Activated naive CD8-positive, alpha-beta T cell treated with anti-CD3 and anti-CD28 coated beads for 36 hours (primary cell): ENCODE measurements at places on chromosomes 16 and 17. TPM values are rescaled to one million over a fixed set of nuclear protein-coding genes. Genes with fewer than 3 reads are reported as not detected.
A peak's percentile ranks its signal among the peaks of the same experiment; 100 is the strongest.

GRCh38 chr17:7183433-7184090 lies 4.4 kb upstream of the ASGR1 start:
- H3K36me3 ChIP-seq: no peaks in the 10 kb centered on the region
- DNase-seq: no peak
- no peaks in the 10 kb centered on the region for H3K27me3 ChIP-seq
- H3K27ac ChIP-seq: no peak overlapping the region
- H3K4me3 ChIP-seq: no peak overlapping the region
- no peaks in the 10 kb centered on the region for H3K4me1 ChIP-seq

PVALEF gene
- total RNA-seq: not detected

- H3K4me1 ChIP-seq: peaks cover 54% of the 10 kb centered on the region
- H3K36me3 ChIP-seq: peaks cover 49% of the 10 kb centered on the region
- H3K27ac ChIP-seq: peak overlapping the region; percentile 55
- peak; percentile 44 for DNase-seq
- peak overlapping the region; percentile 90 for H3K4me3 ChIP-seq
Measured at GRCh38 chr17:78124081-78124835, 4.3 kb downstream of the TMC6 start.

GRCh38 chr17:8384801-8385378 lies 1.9 kb upstream of the RPL26 start:
- DNase-seq: no peak
- H3K4me1 ChIP-seq: peaks cover 36% of the 10 kb centered on the region
- H3K27ac ChIP-seq: no peak overlapping the region

SMG6 gene
- 48.7 TPM for total RNA-seq

- no peaks in the 10 kb centered on the region for H3K27me3 ChIP-seq
- H3K4me3 ChIP-seq: peak overlapping the region; percentile 99
- H3K27ac ChIP-seq: peak overlapping the region; percentile 97
- H3K36me3 ChIP-seq: peaks cover 28% of the 10 kb centered on the region
- peaks cover 36% of the 10 kb centered on the region for H3K4me1 ChIP-seq
- DNase-seq: peak; percentile 50
Measured at GRCh38 chr16:72094266-72094610, 591 bp downstream of the DHX38 start.

ZNF287 gene
- total RNA-seq: 9.8 TPM

GRCh38 chr16:50505714-50506542 lies 42.3 kb upstream of the NKD1 start:
- H3K4me3 ChIP-seq: no peak overlapping the region
- no peak overlapping the region for H3K27ac ChIP-seq

GRCh38 chr17:2874189-2874686 lies 78.0 kb downstream of the RAP1GAP2 start:
- no peak overlapping the region for H3K4me3 ChIP-seq
- DNase-seq: no peak
- no peak overlapping the region for H3K27ac ChIP-seq
- H3K27me3 ChIP-seq: no peaks in the 10 kb centered on the region
- H3K4me1 ChIP-seq: no peaks in the 10 kb centered on the region

GRCh38 chr16:81987121-81987520 lies 24.1 kb downstream of the SDR42E1 start:
- H3K27ac ChIP-seq: no peak overlapping the region
- no peaks in the 10 kb centered on the region for H3K36me3 ChIP-seq
- H3K27me3 ChIP-seq: no peaks in the 10 kb centered on the region
- DNase-seq: no peak
- H3K4me3 ChIP-seq: no peak overlapping the region

DNA sequence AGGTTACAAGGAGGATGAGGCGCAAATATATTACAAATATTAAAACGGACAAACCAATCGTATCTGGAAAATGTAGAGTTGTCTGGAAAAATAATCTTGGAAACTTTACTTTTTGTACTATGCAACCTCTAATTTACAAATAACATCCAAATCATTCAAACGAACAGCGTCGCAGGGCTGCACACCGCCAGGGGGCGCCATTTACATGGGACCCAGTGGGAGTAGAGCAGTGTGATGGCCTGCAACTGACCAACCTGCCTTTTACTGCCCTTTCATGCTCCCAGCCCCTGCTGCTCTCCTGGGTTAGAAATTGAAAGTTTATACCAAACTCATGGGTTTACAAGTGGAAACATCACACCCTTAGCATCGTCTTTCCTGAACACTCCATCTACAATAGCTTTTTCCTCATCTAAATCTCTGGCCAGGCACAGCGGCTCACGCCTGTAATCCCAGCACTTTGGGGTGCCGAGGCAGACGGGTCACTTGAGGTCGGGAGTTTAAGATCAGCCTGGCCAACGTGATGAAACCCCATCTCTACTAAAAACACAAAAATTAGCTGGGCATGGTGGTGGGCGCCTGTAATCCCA lies 10.0 kb downstream of the PITPNC1 start:
- DNase-seq: peak; percentile 69
- H3K4me1 ChIP-seq: peaks cover 66% of the 10 kb centered on the region
- H3K4me3 ChIP-seq: no peak overlapping the region
- peak overlapping the region; percentile 79 for H3K27ac ChIP-seq

GNAO1 gene
- 1.5 TPM for total RNA-seq

TEKT1 gene
- total RNA-seq: not detected

GRCh38 chr17:21019976-21020586 lies 22.7 kb downstream of the USP22 start:
- H3K27me3 ChIP-seq: no peaks in the 10 kb centered on the region
- peaks cover 59% of the 10 kb centered on the region for H3K36me3 ChIP-seq
- H3K4me1 ChIP-seq: peaks cover 37% of the 10 kb centered on the region
- no peak overlapping the region for H3K4me3 ChIP-seq

DNA sequence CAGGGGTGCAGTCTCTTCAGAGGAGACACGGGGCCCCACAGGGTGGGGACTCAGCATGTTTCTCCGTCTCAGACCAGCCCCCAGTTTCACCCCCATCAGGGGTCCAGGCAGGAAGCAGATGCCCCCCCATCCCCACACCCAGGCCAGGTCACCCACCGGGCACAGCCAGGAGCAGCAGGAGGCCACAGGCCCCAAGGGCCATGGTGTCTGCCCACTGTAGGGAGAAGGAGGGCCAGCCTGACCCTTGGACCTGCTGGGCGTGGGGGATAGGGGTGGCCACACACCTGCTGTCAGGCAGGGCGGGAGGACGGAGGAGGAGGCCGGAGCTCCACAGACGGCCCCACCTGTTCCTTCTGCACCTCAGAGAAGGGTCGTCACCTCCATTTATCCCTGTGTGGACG lies at the start of gene TPSG1:
TPSG1 (minus strand) TSS at position 218 of the 401 bp plus-strand sequence; CDS start at position 202, 16 bp downstream.
- H3K4me1 ChIP-seq: no peaks in the 10 kb centered on the region
- H3K27me3 ChIP-seq: no peaks in the 10 kb centered on the region
- H3K4me3 ChIP-seq: no peak within 1 kb of the TSS
- H3K27ac ChIP-seq: no peak within 1 kb of the TSS
